ENCODE measurements at places on chromosomes 5 and 9.
A peak's percentile ranks its signal among the peaks of the same experiment; 100 is the strongest.

DNA sequence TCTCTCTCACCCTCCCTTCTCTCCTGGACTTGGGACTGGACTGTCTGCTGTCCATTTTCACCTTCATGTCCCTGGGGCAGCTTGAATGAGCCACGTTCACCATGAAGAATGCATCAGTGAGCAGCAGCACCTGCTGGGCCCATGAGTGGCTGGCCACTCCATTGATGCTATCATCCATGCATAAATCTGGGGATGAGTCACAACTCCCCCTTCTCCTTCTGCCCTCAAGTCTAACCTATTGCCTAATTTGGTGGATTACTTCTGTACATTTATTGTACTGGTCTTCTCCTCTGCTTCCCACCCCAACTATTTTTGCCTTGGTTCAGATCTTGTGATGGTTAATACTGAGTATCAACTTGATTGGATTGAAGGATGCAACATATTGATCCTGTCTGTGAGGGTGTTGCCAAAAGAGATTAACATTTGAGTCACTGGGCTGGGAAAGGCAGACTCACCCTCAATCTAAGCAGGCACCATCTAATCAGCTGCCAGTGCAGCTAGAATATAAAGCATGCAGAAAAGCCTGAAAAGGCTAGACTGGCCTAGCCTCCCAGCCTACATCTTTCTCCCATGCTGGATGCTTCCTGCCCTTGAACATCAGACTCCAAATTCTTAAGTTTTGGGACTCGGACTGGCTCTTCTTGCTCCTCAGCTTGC is 46.7 kb downstream of the GDNF start:
- H3K4me1 ChIP-seq, result peaks cover 2% of the 10 kb centered on the region
- no peak overlapping the region for H3K27ac ChIP-seq
- H3K4me3 ChIP-seq, result no peak overlapping the region
- H3K36me3 ChIP-seq, result no peaks in the 10 kb centered on the region
- peak; percentile 87 for DNase-seq
- H3K27me3 ChIP-seq, result no peaks in the 10 kb centered on the region

DNA sequence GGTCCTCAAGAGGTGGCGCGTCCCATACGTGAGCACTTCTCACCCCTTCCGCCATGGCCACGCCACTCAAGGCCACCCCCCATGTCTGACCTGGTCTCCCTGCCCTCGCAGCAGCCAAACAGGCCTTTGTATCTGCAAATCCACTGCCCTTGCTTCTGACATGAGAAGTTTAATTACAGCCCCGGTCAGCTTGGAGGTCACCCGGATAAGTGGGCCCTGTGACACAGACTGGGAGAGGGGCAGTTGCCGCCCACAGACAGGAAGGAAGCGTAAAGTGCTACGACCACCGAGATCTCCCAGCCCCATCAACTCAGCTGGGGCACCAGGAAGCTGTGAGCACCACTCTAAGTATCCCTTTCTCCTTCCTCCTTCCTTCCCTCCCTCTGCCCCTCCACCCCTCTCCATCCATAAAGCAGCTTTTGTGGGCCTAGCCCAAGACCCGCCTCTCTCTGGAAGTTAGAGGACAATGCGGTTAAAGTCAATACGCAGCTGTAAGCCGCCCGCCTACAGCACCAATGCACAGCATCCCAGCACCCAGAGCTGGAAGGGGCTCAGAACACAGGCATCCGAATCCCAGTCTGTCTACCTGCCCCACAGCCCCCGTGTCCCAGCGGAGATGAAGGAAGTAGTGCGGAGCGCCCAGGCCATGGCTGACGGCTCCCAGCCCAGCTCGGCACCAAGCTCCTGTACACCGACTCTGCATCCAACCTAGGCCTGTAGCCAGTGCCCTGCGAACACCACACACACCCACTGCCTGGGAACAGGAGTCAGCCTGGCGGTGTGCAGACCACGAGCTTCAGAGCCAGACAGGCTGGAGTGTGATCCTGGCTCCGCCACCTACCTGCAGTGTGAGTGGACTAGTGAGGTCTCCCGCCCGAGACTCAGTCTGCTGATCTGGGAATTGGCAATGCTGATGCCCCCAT is 44.8 kb upstream of the RNF130 start:
- DNase-seq, result no peak
- H3K4me1 ChIP-seq, result no peaks in the 10 kb centered on the region
- H3K36me3 ChIP-seq, result no peaks in the 10 kb centered on the region

DNA sequence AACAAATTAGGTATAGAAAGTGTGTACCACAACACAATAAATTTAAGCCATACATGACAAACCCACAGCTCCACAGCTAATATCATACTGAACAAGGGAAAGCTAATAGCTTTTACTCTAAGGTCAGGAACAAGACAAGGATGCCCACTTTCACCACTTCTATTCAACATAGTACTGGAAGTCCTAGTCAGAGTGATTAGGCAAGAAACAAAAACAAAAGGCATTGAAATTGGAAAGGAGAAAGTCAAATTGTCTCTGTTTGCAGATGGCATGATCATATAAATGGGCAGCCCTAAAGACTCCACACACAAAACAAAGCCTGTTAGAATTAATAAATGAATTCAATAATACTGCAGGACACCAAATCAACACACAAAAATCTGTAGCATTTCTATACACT is 548.8 kb downstream of the CTNND2 start:
- H3K4me3 ChIP-seq, result no peak overlapping the region
- no peak for DNase-seq
- H3K4me1 ChIP-seq, result no peaks in the 10 kb centered on the region
- H3K27ac ChIP-seq, result no peak overlapping the region

GRCh38 chr9:95870906-95871305 is 4.6 kb upstream of the ERCC6L2 start:
- DNase-seq, result no peak
- no peak overlapping the region for H3K4me3 ChIP-seq
- H3K4me1 ChIP-seq, result peaks cover 2% of the 10 kb centered on the region
- no peak overlapping the region for H3K27ac ChIP-seq
- no peaks in the 10 kb centered on the region for H3K27me3 ChIP-seq

DNA sequence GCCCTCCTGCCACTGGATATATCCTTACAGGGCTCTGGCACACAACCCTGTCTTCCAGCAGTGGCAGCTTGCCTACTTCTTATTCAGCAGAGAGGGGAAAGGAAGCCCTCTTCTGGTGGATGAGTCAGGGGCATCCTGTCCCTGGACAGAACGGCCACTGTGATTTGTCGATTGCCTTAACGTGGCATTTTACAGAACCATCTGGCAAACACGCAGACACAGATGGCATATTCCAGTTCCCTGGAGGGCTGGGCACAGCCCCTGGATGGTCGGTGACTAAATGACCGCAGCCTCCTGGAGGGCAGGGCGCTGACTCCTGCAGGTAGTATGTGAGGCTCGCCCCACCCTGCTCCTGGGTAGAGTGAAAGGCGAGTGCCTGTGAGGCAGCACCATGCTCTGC is 62.1 kb downstream of the DCP2 start:
- H3K4me1 ChIP-seq, result peaks cover 16% of the 10 kb centered on the region
- no peak overlapping the region for H3K4me3 ChIP-seq
- H3K27me3 ChIP-seq, result no peaks in the 10 kb centered on the region
- peaks cover 36% of the 10 kb centered on the region for H3K36me3 ChIP-seq
- peak; percentile 47 for DNase-seq

GRCh38 chr5:135571066-135571609 is 7.7 kb downstream of the CXCL14 start:
- no peaks in the 10 kb centered on the region for H3K36me3 ChIP-seq
- H3K27me3 ChIP-seq, result peaks cover 29% of the 10 kb centered on the region
- DNase-seq, result no peak
- H3K4me1 ChIP-seq, result no peaks in the 10 kb centered on the region
- H3K27ac ChIP-seq, result no peak overlapping the region

DNA sequence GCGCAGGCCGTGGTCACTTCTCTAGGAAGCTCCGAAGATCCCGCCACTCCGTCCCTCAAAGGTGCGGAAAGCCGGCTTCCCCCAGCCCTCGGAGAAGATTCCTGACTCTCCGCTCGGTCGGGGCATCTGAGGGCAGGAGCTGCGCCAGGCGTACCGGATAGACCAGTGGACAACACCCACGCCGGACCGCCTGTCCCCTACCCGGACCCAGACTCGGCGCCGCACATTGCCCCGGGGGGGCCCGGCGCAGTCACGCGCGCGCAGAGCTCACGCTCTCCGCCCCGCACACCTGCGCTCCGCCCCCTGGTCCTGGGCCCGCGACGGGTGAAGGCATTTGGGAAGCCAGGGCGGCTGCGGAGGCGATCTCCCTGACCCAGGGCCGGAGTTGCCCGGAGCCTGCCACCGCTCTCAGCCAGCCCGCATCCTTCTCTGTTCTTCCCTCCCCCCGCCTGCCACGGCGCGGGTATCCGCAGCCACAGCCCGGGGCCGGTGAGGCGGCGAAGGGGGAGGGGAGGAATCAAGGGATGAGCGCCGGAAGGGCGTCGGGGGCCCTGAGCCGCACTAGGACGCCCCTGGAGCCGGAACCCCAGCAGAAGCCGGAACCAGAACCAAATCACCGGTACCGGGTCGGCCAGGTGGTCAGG is 448 bp downstream of the RELL2 start:
- H3K27ac ChIP-seq, result peak overlapping the region; percentile 0
- peaks cover 12% of the 10 kb centered on the region for H3K4me1 ChIP-seq
- DNase-seq, result no peak
- H3K36me3 ChIP-seq, result peaks cover 12% of the 10 kb centered on the region

DNA sequence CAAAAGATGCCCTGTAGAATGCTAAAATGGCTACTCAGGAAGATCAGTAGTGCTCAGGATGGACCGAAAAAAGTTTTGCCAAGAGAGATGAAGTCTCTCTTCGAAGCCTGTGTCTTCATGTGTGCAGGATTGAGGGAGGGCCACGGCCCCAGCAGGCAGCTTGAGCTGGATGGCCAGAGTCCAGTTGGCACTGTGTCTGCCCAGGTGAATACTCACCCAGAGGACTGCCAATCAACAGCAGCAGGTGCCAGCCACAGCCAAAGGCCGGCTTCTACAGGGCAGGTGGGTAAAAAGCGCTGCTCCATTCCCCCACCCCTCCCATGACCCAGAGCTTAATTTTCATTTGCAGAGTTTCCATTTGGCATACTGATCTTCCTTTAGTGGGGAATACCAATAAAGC is 287.9 kb upstream of the ZNF608 start:
- H3K36me3 ChIP-seq, result no peaks in the 10 kb centered on the region
- no peak overlapping the region for H3K27ac ChIP-seq
- no peaks in the 10 kb centered on the region for H3K4me1 ChIP-seq
- no peak for DNase-seq
- no peaks in the 10 kb centered on the region for H3K27me3 ChIP-seq
- H3K4me3 ChIP-seq, result no peak overlapping the region

GRCh38 chr9:122126331-122127261 is 33.0 kb downstream of the NDUFA8 start:
- H3K4me3 ChIP-seq, result no peak overlapping the region
- peak; percentile 51 for DNase-seq
- H3K4me1 ChIP-seq, result peaks cover 13% of the 10 kb centered on the region
- H3K27me3 ChIP-seq, result peaks cover 1% of the 10 kb centered on the region

DNA sequence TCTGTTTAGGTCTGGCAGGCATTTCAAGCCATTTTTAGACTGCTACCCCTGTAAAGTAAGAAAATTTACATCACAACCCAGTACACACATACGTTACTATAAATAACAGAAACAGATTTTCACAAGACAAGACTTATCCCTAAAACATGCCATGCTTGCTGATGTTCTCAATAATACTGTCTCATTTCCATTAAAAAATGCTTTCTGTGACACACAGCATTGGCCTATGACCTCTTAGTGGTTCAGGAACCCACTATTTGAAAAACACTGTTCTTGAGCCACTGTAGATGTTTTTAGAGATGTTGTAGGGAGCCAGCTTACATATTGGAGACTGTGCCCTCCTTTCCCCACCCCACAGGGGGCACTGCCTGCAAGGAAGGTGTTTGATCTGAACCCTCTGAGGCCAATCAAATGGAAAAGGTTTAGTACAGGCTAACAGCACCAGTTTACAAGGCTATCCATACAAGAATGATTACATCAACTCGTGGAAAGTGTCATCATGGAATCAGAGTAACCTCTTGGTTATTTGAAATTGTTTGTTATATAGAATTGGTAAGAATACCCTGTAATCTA is 30.8 kb downstream of the ZSWIM6 start:
- H3K27me3 ChIP-seq, result no peaks in the 10 kb centered on the region
- no peak overlapping the region for H3K4me3 ChIP-seq
- H3K4me1 ChIP-seq, result peaks cover 7% of the 10 kb centered on the region
- DNase-seq, result peak; percentile 40

Measured in IMR-90 (cell line).